ENCODE measurements at places on chromosomes 5 and 9.

- peak; percentile 82 for DNase-seq
Observed at GRCh38 chr5:149422366-149423048, 43.4 kb upstream of the IL17B start.

GRCh38 chr9:131310833-131311554 is 21.5 kb downstream of the PLPP7 start:
- no peak for DNase-seq

GRCh38 chr9:134568811-134569210 is 72.8 kb upstream of the COL5A1 start:
- DNase-seq = no peak

- DNase-seq = no peak
Observed at GRCh38 chr5:79771387-79771786, 81.8 kb downstream of the CMYA5 start.

DNA sequence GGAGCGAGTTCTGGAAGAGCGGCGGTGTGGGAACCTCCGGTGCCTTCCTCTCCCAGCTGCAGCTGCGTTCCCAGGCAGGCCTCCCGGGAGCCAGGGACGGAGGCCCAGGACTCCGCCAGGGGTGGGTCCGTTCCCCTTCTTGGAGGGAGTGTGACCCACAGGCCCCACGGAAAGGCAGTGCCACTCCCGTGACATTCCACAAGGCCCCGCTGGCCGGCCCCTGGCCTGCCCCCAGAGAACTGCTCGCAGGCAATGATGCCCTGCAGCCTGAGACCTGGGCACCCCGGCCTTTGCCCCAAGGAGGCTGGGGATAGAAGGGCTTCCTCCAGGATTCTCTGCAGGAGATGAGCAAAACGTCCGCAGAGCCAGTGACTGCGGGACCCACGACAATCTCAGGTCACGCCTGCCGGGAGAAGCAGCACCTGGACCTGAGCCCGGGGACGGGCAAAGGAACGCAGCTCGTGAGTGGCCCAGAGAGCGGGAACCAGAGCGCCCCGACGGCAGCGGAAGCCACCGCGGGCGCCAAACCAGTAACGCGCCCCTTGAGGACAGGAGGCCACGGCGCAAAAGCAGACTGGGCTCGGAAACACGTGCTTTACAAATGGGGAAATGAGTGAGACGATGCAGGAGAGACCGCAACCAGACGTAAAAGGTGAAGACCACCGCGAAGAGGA is 9.3 kb downstream of the OBP2B start:
- no peak for DNase-seq

DNA sequence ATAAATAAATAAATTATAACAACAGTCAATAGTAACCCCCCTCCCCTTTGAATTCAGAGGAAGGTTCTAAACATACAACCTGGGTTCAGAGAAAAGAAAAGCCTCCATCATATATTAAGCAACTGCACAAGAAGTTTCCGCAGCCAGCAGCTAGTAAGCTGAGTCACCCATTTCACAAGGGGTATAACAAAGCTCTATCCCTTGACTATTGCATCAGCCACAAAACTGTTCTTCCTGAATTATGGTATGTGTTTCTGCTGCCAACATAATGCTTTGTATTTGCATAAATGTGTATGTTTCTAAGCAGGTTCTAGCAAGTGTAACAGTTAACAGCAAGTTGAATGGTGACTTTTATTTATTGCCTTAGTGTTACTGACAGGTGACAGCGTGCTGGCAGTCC is 6.8 kb upstream of the CEP120 start:
- DNase-seq = no peak

GRCh38 chr9:107648153-107648715 is 158.7 kb upstream of the KLF4 start:
- no peak for DNase-seq

DNA sequence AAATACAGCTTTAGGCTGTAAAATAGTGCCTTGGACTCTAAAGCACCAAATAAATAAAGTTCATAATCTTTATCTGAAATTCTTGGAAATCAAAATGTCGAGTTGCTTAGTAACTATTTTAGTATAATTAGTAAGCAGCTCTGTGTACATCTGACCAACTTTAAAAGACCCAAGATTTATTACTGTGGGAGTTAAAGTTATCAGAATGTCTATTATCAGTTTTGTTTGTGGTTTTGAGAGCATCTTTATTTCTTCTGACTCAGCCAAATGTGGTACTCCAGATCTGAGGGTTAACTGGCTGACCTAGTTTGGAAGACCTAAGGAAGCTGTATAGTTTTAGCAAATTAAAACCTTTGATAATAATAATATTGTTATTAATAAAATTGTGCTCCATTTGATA is 81.2 kb downstream of the PRLR start:
- DNase-seq = no peak

GRCh38 chr5:159412284-159413046 is 82.2 kb upstream of the IL12B start:
- DNase-seq = no peak

DNA sequence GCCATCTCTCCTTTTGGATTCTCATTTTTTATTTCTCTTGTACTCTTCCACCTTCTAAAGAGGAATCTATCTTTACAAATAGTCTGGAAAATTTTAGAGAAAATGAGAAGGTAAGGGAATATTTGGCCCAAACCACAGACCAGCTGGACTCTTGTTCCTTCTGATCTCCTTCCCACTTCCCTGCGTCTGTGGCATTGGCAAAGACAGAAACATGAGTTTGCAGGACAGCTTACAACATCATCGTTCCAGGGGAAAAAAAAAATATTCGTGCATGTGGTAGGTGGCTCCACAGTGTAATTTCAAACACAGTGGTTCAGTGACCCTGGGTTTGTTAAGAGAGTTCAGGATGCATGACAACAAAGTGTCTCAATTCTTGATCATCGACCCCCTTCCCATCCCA is 755.0 kb downstream of the DNAH5 start:
- no peak for DNase-seq

GRCh38 chr9:125785248-125785751 is 38.1 kb downstream of the PBX3 start:
- peak; percentile 50 for DNase-seq

- DNase-seq = no peak
Observed at GRCh38 chr5:53322257-53322656, 158.2 kb upstream of the FST start.

DNA sequence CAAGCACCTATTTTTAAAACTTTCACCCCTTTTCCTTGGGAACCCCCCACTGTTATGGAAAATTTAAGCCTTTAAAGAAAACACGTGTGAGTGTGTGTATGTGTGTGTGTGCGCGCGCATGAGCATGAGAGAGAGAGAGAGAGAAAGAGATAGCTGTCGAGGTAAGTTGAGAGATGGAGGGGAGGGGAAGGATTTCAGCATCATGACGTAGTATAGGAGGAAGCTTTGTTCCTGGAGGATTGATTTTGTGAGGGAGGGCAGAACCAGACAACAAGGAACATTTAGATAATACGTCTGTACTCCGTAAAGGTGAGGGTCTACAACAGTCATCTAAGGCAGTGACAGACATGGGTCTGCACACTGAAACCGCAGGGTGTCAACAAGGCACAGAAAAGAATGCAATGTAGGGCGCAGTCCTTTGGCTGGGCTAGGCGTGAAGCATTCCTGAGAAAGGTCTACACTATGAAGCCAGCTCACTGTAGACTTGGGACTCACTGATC is 227.7 kb downstream of the SMARCA2 start:
- DNase-seq = no peak

DNA sequence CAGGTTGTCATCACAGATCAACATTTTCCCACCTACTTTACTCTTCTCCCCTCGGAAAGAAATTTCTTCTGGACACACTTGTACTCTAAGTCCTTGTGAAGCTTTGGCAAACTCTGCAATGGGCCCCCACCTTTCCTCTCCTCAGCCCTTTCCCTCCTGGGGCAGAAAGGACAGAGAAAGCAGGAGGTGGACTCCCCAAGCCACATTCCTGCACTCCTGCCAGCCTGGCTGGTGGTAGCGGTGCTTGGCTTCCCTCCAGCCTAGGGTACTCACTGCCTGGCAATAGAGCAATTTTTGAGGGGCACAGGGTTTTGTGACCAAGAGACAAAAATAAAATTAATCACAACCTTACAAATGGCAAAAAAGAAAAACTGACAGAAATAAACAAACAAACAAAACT is 451.4 kb downstream of the ZSWIM6 start:
- no peak for DNase-seq

GRCh38 chr5:33273985-33274384 is 166.8 kb upstream of the TARS1 start:
- DNase-seq = no peak

- peak; percentile 98 for DNase-seq
Observed at GRCh38 chr9:93098236-93098946, 2.4 kb downstream of the CARD19 start.

- no peak for DNase-seq
Observed at GRCh38 chr9:116368680-116369079, 215.1 kb downstream of the PAPPA start.

GRCh38 chr5:169668732-169669131 is 31.7 kb downstream of the DOCK2 start:
- no peak for DNase-seq

GRCh38 chr5:166058660-166059059 is 2232.8 kb upstream of the WWC1 start:
- DNase-seq = no peak

- no peak for DNase-seq
Observed at GRCh38 chr5:131640043-131640856, 5.2 kb upstream of the RAPGEF6 start.

GRCh38 chr9:27373851-27374250 is 76.9 kb upstream of the EQTN start:
- no peak for DNase-seq

- DNase-seq = peak; percentile 95
Observed at GRCh38 chr9:83978992-83979811, 813 bp downstream of the HNRNPK start.

- DNase-seq = no peak
Observed at GRCh38 chr5:167770461-167770860, 521.0 kb upstream of the WWC1 start.

GRCh38 chr5:117165068-117165467 is 590.4 kb upstream of the SEMA6A start:
- DNase-seq = no peak

- peak; percentile 95 for DNase-seq
Observed at GRCh38 chr5:149406203-149406978, 27.3 kb upstream of the IL17B start.

DNA sequence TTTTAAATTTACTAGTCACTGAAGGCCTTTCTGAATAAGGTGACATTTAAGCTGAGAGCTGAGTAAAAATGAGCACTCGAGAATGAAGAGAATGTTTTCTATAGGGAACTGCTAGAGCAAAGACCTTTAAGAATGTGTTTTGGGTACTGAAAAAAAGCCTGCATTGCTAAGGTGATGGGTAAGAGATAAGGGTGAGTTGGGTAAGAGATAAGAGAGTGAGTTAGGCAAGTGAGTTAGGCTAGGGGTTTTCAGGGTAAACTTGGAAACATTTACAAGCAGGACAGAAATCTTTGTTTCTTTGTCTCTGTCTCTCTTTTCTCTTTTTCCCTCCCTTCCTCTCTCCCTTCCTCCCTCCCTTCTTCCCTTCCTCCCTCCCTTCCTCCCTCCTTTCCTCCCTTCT is 5.6 kb downstream of the RAD23B start:
- DNase-seq = no peak

- DNase-seq = no peak
Observed at GRCh38 chr5:94849324-94849723, 230.9 kb downstream of the SLF1 start.

- DNase-seq = no peak
Observed at GRCh38 chr9:109739760-109740159, 40.2 kb upstream of the PALM2AKAP2 start.
